ENCODE measurements at places on chromosomes 12 and 14.
A peak's percentile ranks its signal among the peaks of the same experiment; 100 is the strongest.

DNA sequence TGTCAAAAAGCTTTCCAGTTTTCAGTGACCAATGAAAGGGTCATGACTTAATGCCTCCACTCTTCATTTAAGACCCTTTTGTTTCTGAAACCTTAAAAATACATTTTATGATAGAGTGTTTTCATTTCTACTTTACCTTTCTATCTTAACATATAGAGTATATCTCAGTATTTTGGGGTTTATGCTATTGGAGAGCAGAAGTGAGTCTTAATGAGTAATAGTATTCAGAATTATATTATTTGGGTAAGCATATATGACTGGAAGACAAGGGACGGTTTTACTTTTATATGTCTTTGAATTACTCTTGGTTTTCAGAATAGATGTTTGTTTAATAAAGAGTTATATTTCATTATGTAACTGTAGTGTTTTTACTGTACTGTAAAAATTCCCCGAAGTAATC lies 10.8 kb downstream of the ARHGAP5 start:
- DNase-seq: no peak

DNA sequence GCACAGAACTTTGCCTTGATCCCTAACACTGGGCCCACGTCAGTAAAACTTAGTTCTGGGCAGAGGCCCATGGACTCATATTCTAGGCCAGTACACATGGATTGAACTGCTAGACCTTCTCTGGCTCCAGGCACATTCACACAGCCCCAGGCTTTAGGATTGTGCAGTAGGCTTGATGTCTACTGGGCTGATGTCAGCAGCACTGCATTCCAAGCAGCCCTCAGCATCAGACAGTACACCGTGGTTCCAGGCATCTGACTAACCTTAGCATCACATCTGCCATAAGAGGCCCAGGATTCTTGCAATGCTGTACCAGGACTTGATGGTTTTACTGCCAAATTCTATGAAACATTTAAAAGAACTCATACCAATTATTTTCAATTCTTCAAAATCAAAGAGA lies 301.9 kb downstream of the CCER1 start:
- DNase-seq: no peak

GRCh38 chr14:29348504-29348903 lies 579.1 kb downstream of the PRKD1 start:
- DNase-seq: no peak

DNA sequence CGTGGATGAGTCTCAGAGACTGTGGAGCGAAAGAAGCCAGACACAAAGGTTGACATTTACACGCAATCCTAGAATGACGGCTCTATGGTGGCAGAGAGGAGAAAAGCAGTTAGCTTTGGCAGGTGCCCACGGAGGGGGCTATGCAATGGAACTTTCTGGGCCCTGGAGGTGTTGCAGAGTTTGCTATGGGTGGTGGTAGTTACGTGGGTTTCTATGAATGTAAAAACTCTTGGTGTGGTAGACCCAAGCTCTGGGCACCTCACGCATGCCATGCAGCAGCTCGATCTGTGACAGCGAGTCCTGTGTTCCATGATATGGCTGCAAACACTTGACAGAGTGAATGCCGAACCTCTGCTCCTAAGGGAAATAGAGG lies 5.0 kb upstream of the INF2 start:
- DNase-seq: no peak

- no peak for DNase-seq
Measured at GRCh38 chr12:91769736-91770135, 375.9 kb downstream of the BTG1 start.

GRCh38 chr12:65675141-65675621 lies 149.1 kb upstream of the HMGA2 start:
- DNase-seq: no peak

DNA sequence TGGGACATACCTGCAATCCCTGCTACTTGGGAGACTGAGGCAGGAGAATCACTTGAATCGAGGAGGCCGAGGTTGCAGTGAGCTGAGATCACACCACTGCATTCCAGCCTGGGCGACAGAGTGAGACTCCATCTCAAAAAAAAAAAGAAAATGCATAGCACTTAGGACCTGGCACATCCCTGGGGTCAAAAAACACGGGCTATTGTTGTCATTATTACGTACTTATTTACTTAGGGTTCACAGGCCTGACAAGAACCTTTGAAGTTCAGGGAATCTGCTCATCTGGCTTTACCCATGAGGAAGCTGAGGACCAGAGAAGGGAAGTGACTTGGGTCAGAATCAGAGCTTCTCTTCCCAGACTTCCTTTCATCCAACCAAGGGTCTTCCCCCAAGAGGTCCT lies 35.2 kb downstream of the SMUG1 start:
- no peak for DNase-seq

DNA sequence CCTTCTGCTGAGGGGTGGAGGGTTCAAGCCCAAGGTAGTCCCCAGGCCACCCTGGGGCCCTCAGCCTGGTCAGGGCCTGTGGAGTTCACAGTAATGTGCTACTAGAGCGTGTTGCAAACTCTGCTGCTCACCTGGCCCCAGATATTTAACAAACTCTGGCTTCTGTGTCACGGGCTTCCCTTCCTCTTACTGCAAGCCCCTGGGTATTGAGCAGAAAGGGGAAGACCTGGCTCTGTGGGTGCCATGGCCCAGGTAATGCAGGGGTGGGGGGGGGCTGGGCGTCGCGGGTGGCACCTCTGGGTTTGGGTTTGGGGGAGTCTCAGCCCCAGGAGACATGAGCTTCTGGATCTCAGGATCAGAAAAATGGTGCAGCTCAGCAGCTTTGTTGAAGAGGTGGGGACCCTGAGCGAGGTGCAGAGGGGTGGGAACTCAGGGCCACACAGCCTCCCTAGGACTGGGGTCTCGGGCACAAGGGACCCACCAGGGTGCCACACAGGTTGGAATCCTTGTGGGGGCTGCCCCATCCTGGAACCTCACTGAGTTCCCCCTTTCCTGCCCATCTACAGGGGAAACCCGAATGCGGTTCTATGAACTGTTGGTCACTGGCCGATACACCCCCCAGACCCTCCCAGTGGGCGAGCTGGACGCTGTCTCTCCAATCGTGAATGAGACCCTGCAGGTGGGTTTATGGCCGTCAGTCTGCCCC lies 4.0 kb downstream of the SETD1B start:
- DNase-seq: no peak

DNA sequence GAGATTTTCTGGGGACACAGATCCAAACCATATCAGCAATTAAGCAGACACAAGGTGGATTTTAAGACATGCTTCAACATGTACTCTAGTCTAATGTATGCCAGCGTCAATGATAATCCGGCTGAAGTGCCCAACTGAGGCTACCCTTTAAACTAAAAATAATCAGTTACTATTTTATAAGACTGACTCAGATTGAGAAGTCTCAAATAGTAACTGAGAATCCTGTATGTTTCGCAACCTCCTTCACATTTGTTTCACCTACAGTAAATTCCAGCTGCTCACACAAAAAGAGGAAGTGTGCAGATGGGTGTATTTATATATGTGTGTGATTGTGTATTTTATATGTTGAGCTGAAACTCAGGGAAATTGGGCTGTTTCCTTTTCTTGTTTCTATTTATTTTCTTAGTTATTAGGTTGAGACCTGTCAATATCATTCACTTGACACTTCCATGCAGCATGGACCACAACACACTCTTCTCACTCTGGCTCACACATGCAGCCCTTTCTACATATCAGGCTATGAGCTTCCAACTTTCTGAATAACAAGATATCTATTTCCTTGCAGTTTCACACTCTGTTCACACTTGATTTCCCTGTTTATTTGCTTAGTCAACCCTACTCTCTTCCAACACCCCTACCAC lies 1224.9 kb upstream of the TMEM132C start:
- no peak for DNase-seq

- DNase-seq: no peak
Measured at GRCh38 chr12:95690861-95691635, 99.5 kb downstream of the NTN4 start.

DNA sequence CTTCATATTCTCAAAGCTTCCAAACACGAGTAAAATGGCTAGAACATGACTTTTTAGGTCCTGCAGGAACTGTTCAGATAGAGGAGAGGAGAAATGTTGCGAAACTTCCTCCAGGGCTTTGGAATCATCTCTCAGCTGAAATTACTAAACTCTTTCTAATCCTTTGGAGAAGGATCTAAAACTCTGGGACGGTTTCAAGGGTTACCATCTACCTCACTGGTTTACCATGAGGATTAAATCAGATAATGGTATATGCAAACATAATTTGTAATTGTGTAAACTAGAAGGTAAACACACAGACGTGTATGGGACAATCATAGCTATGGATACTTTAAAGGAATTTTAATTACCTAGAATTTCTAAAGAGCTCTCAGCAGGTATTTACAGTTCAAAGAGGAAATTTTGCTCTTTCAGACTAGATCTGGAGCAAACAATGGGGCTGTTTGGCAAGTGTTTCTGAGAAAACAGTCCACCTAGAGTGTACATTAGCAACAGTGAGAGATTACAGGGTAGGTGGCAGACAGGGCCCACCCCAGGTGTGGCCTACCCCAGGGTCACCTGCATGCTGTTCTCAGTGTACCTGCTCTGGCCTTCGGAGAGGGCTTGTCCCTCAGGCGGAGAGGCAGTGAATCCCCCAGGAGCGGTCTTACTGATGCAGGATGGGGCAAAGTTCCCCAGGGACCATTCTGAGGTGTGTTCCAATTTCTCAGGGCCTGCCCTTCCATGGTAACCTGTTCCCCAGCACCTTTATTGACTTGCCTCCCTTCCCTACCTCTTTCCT lies 124.7 kb upstream of the MAX start:
- DNase-seq: no peak

DNA sequence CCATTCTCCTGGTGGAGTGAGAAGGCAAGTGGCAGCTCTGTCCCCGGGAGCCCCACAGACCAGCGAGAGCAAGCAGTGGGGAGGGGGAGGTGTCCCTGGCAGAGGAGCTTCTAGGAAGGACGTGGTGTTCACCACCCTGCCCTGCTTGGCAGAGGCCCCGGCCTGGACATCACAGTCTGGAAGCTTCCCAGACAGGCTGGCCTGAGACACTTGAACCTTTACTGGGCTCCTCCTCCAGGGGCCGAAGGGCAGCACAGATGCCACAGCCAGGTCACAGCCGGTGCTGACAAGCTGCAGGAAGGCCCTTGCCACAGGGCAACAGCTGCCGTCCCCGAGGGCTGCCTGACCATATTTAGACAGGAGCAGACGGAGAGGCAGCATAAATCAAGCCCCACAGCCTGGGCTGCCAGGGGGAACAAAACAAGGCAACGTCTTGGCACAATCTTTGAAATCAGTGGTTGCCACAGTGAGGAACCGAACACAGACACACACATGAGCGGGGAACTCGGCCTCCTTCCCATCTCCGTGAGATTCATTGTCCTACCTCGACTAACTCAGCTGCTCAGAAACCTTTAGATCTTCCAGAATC lies 28.5 kb downstream of the PRIMA1 start:
- no peak for DNase-seq

- no peak for DNase-seq
Measured at GRCh38 chr12:13258717-13259119, 62.2 kb downstream of the EMP1 start.

DNA sequence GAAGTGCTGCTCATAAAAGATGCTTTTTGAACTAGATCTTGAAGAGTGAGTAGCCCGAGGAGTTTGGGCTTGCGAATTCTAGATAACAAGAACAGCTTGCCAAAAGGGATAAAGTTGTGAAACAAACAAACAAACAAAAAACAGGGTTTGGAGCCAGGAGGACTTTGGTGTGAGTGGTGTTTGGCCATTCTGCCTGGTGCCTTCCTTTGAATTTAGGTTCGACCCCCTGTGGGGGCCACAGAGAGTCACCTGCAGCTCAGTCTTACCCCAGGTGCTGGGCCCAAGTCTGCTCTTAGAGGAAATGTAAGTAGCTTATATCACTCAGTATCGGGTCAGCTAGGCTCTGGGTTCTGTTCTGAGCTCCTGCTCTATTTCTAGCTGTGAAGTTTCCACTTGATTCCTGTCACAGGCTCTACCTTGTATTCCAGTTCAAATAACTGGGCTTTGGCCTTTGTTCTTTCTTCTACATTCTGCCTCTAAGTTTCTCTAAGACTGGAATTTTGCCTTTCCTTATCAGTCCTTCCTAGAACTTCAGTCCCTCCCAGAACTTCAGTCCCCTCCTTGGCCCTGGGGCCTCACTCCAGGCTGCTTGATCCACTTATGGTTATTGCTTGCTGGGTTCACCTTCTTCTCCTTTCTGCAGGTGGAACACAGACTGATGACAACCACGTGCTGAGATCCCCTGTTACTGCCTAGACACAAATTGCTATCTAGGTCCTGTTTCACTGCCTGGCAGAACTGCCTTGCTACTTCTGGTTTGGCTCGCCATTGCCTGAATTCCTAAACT lies 20.5 kb upstream of the DUSP6 start:
- no peak for DNase-seq

GRCh38 chr12:76706101-76706500 lies 57.8 kb upstream of the ZDHHC17 start:
- DNase-seq: no peak

DNA sequence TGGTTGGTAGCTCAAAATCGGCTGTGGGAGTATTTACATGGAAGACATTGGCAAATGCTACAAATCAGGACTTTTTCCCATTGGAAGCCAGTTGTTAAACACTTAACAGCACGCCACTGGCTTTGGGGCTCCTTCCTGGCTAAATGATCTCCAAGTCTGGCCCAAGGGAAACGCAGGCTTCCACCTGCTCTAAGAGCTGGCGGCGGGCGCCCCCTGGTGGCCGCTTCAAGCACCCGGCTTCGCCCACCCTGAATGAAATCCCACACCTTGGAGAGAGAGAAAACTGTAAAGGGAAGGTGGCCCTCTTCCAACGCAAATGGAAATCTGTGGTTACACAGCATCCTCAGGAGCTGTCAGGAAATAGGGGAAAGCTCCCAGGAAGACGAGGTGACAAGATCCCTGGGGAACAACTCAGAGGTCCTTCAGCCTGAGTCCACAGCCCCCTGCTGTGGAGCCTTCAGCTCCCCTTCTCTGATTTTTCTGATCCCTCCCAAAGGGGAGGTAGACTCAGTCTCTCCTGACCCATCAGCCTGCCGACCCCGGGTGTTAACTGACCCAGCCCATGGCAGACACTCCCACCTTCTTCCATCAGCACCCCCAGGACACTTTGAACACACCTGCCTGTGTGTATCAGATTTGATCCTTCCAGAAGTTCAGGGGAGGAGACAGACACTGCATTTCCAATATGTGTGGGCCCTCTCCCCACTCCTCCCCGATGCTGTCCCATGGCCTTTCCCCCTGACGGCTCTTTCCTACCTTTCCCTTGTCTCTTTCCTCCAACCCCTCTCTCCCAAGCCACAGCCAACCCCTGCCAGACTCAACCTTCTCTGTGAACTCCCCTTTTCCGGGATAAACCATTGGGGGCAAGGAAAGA lies 15.4 kb downstream of the SELPLG start:
- peak; percentile 17 for DNase-seq
